ENCODE measurements at places on chromosomes 2 and 18.

DNA sequence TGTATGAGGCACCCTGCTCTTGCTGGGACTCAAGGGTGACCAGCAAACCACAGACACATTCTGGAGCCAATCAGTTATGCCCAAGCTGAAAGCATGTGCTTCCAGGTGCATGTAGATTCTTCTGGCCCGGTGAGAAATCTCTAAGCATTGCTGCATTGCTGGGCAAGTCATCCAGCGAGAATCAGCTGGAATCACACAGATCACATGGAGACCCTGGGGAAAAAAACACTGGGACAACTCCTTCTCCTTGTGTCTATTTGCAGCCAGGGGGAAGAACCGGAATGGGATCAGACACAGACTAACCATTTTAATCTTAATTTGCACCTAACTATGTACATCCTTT lies 119.7 kb upstream of the KLF7 start:
- no peak for DNase-seq

DNA sequence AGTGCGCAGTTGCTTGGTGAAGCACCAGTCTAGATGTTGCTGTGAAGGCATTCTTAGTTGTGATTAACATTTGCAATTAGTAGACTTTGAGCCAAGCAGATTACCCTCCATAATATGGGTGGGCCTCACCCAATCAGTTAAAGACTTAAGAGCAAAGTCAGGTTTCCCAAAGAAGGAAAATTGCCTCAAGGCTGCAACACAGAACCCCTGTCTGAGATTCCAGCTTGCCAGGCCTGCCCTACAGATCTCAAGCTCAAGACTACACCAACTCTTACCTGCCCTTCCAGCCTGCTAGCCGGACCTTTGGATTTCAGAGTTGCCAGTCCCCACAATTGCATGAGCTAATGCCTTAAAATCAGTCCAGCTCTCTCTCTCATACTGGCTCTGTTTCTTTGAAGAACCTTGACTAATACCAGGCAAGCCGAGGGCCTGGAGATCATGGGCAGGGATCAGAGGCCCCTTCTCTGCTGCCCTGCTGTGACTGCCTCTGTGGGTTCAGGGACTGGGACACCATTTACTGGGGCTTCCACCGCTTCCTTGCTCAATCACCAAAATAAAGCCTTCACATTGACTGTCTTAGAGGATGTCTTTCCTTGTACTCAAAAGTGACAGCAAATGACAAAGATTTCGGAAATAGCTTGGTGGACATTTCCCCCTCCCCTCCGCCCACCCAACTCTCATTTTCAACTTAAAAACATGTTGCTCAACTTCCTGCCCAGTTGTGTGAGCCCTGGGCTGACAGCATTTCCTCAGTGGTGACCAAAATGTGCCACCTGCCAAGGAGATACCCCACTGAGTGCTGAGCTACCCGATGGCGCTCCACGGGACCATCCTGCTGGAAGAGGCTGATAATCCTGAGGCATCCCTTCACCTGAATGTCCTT lies 86.7 kb downstream of the GALNT14 start:
- no peak for DNase-seq

GRCh38 chr18:34611904-34612303 lies 98.2 kb upstream of the DTNA start:
- no peak for DNase-seq

DNA sequence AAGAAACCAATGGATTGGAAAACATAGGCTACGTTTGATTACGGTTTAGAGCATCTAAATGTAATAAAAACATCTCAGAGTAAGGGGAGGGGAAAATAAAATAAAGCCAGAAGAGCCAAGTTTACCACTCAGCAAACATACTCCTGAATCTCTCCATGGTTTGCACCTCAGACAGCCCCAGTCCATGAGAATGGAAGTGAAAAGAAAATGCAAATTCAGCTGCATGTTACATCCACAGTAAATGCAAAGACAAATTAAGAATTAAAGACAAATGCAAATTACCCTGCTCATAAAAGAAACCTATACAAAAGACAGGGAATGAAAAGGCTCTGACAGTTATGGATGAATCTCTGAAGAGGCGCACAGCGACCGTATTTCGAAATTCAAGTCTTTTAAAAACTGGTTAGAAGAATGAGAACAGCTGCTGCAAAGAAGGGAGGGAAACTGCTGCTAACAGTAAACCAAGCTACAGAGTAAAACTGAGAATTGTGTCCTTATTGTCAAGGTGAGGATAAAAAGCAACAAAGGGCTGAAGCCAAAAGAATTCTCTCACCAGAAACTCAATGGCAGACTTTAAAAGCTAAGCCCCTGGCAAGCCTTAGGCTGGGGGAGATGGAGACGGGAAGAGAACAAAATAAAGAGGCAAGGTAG lies 197.9 kb upstream of the ACVR2A start:
- DNase-seq: no peak

GRCh38 chr18:30177056-30177455 lies 865.5 kb downstream of the DSC3 start:
- DNase-seq: peak; percentile 83

DNA sequence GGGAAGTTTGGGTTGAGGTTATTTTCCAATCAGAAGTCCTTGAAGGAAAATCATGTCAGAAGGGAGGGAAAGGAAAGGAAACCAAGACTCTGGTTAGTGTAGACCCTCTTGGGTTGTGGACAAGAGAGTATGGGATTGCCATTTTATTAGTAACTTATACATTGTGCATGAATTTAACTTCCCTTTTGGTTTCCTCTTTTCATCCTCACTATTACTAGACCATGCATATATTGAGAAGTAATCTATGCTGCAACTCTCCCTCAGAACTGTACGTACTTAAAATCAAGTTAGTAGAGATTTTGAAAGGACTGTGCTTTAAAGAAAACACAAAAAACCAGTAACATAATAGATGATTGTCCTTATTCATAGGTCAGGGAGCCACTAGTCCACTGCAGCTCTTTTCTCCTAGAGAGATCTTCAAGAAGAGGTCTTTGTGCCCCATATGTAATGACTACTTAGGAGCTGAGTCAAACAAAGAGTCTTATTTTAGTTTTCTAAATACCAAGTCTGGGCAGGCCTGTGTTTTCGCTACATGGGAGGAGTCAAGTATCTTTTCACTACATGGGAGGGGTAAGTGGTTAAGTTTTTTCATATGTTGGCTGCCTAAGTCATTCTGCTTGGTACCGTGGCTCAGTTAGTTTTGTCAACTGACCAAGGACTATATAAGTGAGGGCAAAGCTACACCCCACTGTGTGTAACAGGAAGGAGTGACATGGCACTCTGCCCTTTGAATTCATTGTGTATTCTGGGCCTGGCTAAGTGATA lies 25.2 kb upstream of the FAM117B start:
- DNase-seq: no peak

- DNase-seq: peak; percentile 16
These were observed 522.0 kb downstream of the SPAG16 start for GRCh38 chr2:213806125-213806726.

DNA sequence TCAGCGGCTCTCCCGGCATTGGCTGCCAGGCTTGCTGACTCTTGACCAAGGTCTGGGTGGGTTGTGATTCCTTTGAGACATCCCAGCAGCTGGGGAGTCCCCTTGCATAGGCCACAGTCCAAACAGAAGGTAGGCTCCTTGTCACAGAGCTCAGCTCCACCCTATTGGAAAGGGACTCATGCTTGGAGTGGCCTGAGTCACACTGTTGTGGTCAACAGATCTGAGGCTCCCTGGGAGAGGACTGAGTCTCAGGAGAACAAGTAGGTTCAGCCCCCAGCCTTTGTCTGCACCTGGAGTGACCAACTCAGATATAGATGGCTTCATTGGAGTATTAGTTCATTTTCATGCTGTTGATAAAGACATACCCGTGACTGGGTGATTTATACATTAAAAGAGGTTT lies 32.1 kb upstream of the SH3BP4 start:
- no peak for DNase-seq

DNA sequence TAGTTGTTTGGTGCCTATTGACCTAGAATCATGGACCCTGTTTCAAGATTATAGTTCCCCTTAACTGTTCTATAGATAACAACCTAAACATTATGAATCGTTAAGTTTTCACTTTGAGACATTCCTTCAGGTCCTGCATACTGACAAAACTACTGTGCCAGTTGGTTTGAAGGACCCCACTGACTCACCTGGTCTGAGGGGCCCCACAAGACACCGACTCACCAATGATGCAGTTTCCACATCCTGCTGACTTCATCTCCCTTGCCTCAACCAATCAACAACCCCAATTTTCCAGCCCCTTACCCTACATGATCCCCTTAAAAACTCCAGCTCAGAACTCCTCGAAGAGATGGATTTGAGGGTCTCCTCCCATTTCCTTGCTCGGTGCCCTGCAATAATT lies 89.6 kb upstream of the CCDC141 start:
- no peak for DNase-seq

DNA sequence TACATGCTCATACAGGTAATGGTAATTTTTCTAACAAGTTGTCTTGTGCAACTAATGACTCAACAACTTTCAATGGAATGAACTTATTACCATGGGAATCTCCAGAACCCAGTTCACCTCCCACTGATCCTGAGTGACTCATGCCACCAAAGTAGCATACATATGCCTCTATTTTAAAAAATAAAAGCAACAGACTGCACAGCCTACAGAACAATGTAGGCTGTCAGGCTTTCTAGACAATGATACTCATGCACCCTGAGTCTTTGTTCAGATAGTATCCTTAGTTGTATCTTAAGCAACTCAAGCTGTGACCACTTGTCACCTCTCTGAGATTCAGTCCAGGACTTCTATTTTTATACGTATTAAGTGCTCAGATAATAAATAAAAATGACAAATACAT lies 531.0 kb upstream of the SETBP1 start:
- peak; percentile 92 for DNase-seq

GRCh38 chr2:186879312-186879711 lies 30.3 kb upstream of the ZSWIM2 start:
- no peak for DNase-seq

DNA sequence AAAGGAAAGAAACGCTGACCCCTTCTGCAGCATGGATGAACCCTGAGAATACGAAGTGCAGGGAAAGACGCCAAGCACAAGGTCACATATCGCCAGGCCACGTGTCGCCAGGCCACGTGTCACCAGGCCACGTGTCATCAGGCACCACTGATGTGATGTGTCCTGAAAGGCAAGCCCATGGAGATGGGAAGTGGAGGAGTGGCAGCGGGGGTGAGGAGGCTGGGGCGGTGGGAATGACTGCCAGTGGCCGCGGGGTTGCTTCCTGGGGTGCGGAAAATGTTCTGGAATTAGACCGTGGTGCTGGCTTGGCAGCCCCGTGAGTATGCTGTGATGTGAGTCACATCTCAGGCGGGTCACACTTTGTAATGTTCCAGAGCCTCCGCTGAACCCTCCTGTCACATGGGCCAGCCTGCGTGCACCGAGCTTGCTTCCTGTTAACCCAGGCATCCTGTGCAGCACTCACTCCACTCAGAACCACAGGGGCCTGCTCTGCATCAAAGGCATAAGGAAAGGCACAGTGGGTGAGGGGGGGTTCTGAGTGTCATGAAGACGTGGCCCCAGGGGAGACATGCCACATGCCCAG lies 39.0 kb downstream of the SLC66A2 start:
- no peak for DNase-seq

- DNase-seq: peak; percentile 27
These were observed 6.9 kb downstream of the ACTR3 start for GRCh38 chr2:113896791-113897190.

DNA sequence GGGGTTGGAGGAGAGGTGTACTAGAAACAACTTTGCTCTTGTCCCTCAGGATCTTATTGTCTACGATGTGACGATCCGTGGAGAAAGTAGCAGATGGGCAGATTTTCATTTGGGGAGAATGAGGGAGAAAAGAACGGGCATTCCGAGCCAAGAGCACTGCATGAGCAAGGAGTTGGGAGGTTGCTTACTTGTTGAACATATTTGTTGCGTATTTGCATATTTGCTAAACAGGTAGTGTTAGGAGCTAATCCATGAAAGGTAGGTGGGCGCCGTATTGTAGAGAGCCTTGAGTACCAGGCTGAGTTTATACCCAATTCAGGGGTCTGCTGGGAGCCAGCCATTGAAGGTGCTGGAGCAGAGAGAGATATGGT lies 490 bp downstream of the BCS1L start:
- DNase-seq: peak; percentile 2

DNA sequence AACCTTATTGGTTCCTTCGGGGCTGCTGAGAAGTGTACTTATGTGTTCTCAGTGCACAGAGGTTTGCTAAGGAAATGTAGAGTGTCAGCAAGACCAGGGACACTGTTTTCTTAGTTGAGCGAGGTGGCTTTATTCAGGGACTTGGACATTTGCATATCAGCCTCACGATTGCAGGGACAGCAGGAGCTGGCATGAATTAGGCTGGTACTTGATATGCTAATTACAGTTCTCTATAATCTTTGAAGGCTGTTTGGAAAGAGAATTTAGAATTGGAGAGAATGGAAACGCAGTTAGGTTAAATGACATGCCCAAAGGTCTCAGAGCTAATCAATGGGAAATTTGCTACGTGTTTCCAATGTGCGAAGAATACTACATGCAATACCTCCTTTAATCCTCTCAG lies 18.7 kb upstream of the MTCL1 start:
- DNase-seq: no peak

DNA sequence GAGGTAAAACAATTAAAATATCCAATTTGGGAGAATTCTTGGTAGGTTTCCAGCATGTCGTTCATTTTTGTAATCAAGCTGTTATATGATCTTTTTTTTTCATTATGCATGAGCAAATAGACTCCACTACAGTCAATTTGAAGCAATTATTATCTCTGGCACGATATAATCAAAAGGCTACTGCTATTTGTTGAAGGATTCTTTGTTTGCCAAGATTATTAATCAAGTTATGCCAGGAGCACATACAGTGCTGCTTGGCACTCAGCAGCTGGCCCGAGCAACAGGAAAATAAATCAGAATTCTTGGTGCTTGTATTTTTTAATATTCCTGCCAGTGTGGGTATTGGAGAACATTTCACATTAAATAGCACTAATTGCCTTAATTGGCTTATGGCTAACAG lies 279.5 kb downstream of the RND3 start:
- no peak for DNase-seq

GRCh38 chr2:98390571-98391476 lies 44.6 kb downstream of the CNGA3 start:
- no peak for DNase-seq

DNA sequence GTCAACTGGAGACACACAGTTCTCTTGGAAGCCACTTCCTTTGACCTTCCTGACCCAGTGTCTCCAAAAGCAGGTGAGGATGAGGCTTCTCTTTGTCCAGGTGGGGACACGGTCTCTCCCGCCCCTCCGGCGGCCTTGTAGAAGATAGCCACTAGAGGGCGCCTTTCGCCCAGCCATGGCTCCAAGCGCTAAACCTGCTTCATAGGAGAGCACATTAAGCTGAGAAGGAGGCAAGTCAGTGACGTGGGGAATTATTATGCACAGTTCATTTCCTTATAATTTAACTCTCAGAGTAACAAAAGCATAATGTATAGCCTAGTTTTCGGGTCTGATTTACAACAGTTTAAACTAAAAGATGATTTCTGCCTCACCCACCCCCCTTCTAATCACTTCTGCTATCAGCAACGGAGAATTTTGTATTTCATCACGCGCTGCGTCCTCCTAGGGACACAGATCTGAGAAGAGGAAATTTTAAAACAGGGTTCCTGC lies 208.7 kb downstream of the ICOS start:
- DNase-seq: peak; percentile 59

- no peak for DNase-seq
These were observed 101.0 kb downstream of the UNC80 start for GRCh38 chr2:209872675-209873074.
